Upper lobe of left lung (tissue), 6 donors: ENCODE measurements at places on chromosomes 6 and 20. TPM values are rescaled to one million over a fixed set of nuclear protein-coding genes. Genes with fewer than 3 reads are reported as not detected.

GRCh38 chr6:113161018-113161315 is 696.2 kb upstream of the MARCKS start:
- DNase-seq = no peak
- no peak overlapping the region for H3K27ac ChIP-seq
- no peaks in the 10 kb centered on the region for H3K36me3 ChIP-seq
- H3K4me3 ChIP-seq = no peak overlapping the region
- no peaks in the 10 kb centered on the region for H3K4me1 ChIP-seq

GRCh38 chr20:16587066-16587465 is 13.8 kb upstream of the KIF16B start:
- no peaks in the 10 kb centered on the region for H3K36me3 ChIP-seq
- no peak for DNase-seq
- H3K4me3 ChIP-seq = no peak overlapping the region
- no peaks in the 10 kb centered on the region for H3K27me3 ChIP-seq

GRCh38 chr6:31935021-31935420 is 7.5 kb downstream of the C2 start:
- no peaks in the 10 kb centered on the region for H3K36me3 ChIP-seq
- DNase-seq = no peak
- H3K4me1 ChIP-seq = no peaks in the 10 kb centered on the region
- H3K4me3 ChIP-seq = no peak overlapping the region
- H3K27ac ChIP-seq = no peak overlapping the region

DNA sequence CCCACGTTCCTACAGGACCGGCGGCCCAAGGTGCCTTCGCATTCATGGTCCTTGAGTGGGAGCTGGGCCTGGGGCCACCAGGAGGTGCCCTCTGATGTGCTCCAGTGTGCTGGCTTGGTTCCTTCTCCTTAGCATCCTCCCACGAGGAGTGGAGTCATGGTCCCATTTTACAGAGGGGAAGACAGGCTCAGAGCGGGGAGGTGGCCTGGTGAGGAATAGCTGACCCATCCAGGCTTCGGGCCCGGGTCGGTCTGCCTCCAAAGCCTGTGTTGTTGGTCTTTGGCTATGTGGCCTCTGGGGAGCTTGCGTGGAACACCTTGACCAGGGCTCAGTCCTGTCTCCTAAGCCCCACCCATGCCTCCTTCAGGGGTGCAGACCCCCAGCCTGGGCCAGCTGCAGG is 22.8 kb downstream of the RBM38 start:
- no peaks in the 10 kb centered on the region for H3K4me1 ChIP-seq
- no peak for DNase-seq
- H3K27me3 ChIP-seq = no peaks in the 10 kb centered on the region
- no peak overlapping the region for H3K4me3 ChIP-seq
- no peak overlapping the region for H3K27ac ChIP-seq

MUC21 gene
- total RNA-seq = 4.4 TPM

WFDC10B gene
- total RNA-seq = 1.8 TPM

GRCh38 chr6:25458485-25458884 is 179.3 kb downstream of the CARMIL1 start:
- H3K4me3 ChIP-seq = no peak overlapping the region
- no peaks in the 10 kb centered on the region for H3K36me3 ChIP-seq
- no peaks in the 10 kb centered on the region for H3K4me1 ChIP-seq
- no peak for DNase-seq
- no peak overlapping the region for H3K27ac ChIP-seq
- H3K27me3 ChIP-seq = no peaks in the 10 kb centered on the region

- DNase-seq = no peak
- H3K27ac ChIP-seq = no peak overlapping the region
- no peaks in the 10 kb centered on the region for H3K36me3 ChIP-seq
- no peak overlapping the region for H3K4me3 ChIP-seq
- H3K4me1 ChIP-seq = no peaks in the 10 kb centered on the region
Observed at GRCh38 chr6:87094576-87094975, 330 bp downstream of the CGA start.

ABCF1 gene
- total RNA-seq = 57.6 TPM

DNA sequence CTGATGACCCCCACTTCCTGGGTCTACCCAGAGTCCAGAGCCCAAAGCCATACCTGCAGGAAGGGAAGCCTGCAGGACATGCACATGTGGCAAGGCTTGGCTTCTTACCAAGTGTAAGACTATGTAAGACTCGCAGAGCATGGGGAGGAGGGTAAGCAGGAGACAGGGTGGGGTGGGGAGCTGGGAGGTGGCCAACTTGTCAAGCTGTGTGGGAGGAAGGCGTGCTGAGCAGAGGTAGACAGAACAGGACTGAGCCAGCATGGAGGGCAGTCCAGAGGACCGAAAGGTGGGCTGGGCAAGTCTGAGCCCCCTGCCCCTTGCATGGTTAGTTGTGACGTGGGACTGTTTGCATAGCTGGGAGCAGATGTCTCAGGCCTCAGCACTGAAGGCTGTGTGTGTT is 53.4 kb upstream of the RNF24 start:
- no peak overlapping the region for H3K4me3 ChIP-seq
- H3K27me3 ChIP-seq = no peaks in the 10 kb centered on the region
- DNase-seq = no peak
- no peaks in the 10 kb centered on the region for H3K36me3 ChIP-seq

DDX43 gene
- total RNA-seq = 1.4 TPM

GRCh38 chr20:62874964-62875344 is 13.3 kb upstream of the TCFL5 start:
- no peak overlapping the region for H3K4me3 ChIP-seq
- H3K27ac ChIP-seq = no peak overlapping the region
- H3K36me3 ChIP-seq = peaks cover 12% of the 10 kb centered on the region
- DNase-seq = no peak
- H3K27me3 ChIP-seq = no peaks in the 10 kb centered on the region
- peaks cover 26% of the 10 kb centered on the region for H3K4me1 ChIP-seq

PTK7 gene
- 68.6 TPM for total RNA-seq

COL12A1 gene
- total RNA-seq = 49.2 TPM

DNA sequence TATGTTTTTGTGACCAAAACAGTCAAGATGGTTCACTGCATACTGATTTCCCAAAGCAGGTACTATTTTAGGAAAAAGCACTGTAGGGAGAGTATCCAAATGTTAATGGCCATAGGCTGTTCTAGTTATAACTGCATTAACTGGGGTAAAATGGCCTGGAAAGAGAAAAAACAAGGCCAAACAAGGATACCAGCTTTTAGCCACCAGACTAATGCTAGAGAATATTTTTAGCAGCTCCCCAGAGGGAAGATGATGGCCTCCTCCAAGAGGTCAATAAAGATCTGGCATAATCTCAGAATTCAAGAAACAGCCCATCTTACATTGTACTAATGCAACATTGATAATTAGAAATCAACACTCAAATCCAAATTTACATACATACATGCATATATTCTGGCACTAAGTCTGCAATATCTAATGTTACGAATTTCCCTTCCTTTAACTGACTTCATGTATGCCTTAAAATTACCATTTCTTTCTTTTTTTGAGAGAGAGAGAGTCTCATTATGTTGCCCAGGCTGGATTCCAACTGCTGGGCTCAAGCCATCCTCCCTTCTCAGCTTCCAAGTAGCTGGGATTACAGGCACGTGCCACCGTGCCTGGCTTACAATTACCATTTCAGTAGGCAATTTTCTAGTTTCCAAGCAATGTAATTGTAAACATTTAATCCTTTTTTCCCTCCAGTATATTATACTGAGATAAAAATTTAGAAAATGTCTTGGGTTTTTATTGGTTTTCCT is 9.3 kb downstream of the COX7A2 start:
- no peaks in the 10 kb centered on the region for H3K4me1 ChIP-seq
- H3K4me3 ChIP-seq = no peak overlapping the region
- DNase-seq = no peak
- H3K27me3 ChIP-seq = no peaks in the 10 kb centered on the region
- peaks cover 16% of the 10 kb centered on the region for H3K36me3 ChIP-seq

GRCh38 chr6:56246881-56247653 is at the start of gene COL21A1:
TSS of gene COL21A1 (minus strand) at chr6:56247580. CDS start at chr6:56182618, 64,962 bp downstream.
- H3K27me3 ChIP-seq = no peaks in the 10 kb centered on the region
- H3K4me1 ChIP-seq = peaks cover 12% of the 10 kb centered on the region
- peak within 1 kb of the TSS; percentile 73 for H3K27ac ChIP-seq
- peak within 1 kb of the TSS; percentile 52 for H3K4me3 ChIP-seq

SULF2 gene
- 34.2 TPM for total RNA-seq

- DNase-seq = no peak
- no peaks in the 10 kb centered on the region for H3K4me1 ChIP-seq
- H3K4me3 ChIP-seq = no peak overlapping the region
- no peak overlapping the region for H3K27ac ChIP-seq
- H3K27me3 ChIP-seq = no peaks in the 10 kb centered on the region
Observed at GRCh38 chr6:16380220-16380809, 141.9 kb downstream of the GMPR start.

GRCh38 chr20:17849901-17850683 is 118.5 kb downstream of the SNX5 start:
- H3K27me3 ChIP-seq = no peaks in the 10 kb centered on the region
- H3K4me1 ChIP-seq = peaks cover 26% of the 10 kb centered on the region
- DNase-seq = no peak
- H3K27ac ChIP-seq = peak overlapping the region; percentile 68

DNA sequence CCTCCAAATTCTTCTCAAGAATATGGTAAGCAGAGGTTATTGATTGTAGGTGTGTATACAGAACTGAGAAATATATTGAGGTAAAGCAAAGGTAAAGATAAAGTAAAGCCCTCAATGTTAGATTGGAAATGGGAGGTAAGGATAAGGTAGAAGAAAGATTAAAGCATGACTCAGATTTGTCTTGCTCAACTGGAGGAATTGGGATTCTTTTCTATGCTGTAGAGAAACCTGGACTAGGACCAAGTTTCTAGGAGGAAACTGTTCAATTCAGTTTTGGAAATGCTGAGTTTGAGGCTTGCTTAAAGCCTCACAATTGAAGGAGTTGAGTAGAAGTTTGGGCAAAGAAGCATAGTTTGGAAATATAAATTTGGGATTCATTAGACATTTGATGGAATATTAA is 634.0 kb upstream of the PTCHD4 start:
- no peak for DNase-seq
- no peaks in the 10 kb centered on the region for H3K4me1 ChIP-seq
- no peaks in the 10 kb centered on the region for H3K27me3 ChIP-seq
- H3K36me3 ChIP-seq = no peaks in the 10 kb centered on the region

DNA sequence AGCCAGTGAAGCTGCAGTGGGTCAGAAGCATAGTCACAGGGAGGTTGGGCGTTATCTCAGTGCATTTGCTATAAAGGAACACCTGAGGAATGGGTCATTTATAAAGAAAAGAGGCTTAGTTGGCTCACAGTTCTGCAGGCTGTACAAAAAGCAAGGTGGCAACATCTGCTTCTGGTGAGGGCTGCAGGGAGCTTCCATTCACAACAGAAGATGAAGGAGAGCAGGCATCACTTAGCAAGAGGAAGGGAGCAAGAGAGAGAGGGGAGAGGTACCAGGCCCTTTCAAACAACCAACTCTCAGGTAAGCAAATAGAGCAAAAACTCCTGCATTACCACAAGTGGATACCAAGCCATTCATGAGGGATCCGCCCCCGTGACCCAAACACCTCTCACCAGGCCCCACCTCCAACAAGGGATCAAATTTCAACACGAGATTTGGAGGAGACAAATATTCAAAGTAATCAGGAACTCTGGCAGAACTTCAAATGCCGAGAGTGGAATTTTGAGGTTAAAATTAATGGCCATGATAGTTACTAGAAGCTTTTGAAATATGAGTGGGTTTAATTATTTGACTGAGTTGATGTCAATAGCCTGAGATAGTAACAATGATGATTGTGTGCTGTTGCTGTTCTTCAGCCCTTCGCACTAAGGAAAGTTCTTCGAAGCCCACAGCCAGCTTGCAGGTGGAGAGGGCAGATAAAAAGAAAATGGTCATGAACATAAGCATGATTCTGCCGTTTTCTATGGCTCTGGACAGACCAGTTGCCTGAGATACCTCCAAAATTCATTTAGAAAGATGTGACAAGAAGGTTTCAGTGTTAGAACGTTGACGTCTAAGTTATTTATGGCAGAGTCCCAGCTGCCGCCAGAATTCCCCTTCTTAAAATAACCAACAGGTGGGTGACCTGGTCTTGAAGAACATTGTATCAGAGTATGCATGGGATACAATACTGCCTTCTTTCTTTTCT is 55.3 kb upstream of the ADTRP start:
- peaks cover 5% of the 10 kb centered on the region for H3K4me1 ChIP-seq
- no peaks in the 10 kb centered on the region for H3K36me3 ChIP-seq
- H3K4me3 ChIP-seq = no peak overlapping the region
- peak; percentile 66 for DNase-seq
- H3K27ac ChIP-seq = no peak overlapping the region

LRP11 gene
- total RNA-seq = 74.4 TPM

GRCh38 chr6:81531869-81532561 is 220.5 kb downstream of the TENT5A start:
- H3K27me3 ChIP-seq = no peaks in the 10 kb centered on the region
- H3K4me1 ChIP-seq = no peaks in the 10 kb centered on the region
- no peaks in the 10 kb centered on the region for H3K36me3 ChIP-seq
- no peak for DNase-seq
- H3K4me3 ChIP-seq = no peak overlapping the region

- H3K27ac ChIP-seq = no peak overlapping the region
- H3K4me3 ChIP-seq = no peak overlapping the region
- DNase-seq = peak; percentile 20
- H3K36me3 ChIP-seq = no peaks in the 10 kb centered on the region
- H3K27me3 ChIP-seq = no peaks in the 10 kb centered on the region
- H3K4me1 ChIP-seq = no peaks in the 10 kb centered on the region
Observed at GRCh38 chr6:43738877-43739641, 31.0 kb upstream of the VEGFA start.

GRCh38 chr6:74069089-74069581 is 373.1 kb downstream of the CD109 start:
- no peak for DNase-seq
- no peak overlapping the region for H3K4me3 ChIP-seq
- no peaks in the 10 kb centered on the region for H3K4me1 ChIP-seq
- no peaks in the 10 kb centered on the region for H3K36me3 ChIP-seq

DNA sequence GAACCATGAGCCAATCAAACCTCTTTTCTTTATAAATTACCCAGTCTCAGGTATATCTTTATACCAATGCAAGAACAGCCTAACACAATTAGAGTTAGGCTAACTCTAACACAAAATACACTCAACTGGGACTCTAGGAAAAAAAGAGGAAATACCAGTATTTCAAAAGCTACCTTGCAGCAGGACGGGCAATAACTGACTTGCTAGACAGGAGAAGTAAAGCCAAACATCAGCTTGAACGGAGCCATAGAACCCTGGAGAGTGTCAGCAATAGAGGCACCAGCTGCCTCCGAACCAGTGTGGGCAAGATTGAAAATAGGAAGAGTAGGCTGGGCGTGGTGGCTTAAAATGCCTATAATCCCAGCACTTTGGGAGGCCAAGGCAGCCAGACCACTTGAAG is 162.0 kb upstream of the SOX4 start:
- no peak for DNase-seq
- no peaks in the 10 kb centered on the region for H3K36me3 ChIP-seq
- H3K4me1 ChIP-seq = no peaks in the 10 kb centered on the region
- no peak overlapping the region for H3K4me3 ChIP-seq
- no peaks in the 10 kb centered on the region for H3K27me3 ChIP-seq
- no peak overlapping the region for H3K27ac ChIP-seq
